ENCODE measurements at places on chromosomes 12 and 14. TPM values are rescaled to one million over a fixed set of nuclear protein-coding genes. Genes with fewer than 3 reads are reported as not detected.

GDF3 gene
- not detected for total RNA-seq

NUP107 gene
- 38.8 TPM for total RNA-seq

TMEM30B gene
- total RNA-seq = 0.86 TPM

CIROP gene
- not detected for total RNA-seq

B4GALNT1 gene
- 14.5 TPM for total RNA-seq

TMPRSS12 gene
- total RNA-seq = not detected

CMTM5 gene
- 0.65 TPM for total RNA-seq

FIGNL2 gene
- under 0.01 TPM for total RNA-seq

SRRM4 gene
- not detected for total RNA-seq

HEATR5A gene
- 80.1 TPM for total RNA-seq

FKBP3 gene
- 13.2 TPM for total RNA-seq

Measured in smooth muscle cell of the pulmonary artery (primary cell).